ENCODE measurements at places on chromosomes 7 and 10.

GRCh38 chr7:67392596-67393438 lies 396.2 kb downstream of the TYW1 start:
- DNase-seq: peak; percentile 5

- DNase-seq: no peak
These were observed 185.7 kb downstream of the XPNPEP1 start for GRCh38 chr10:109737626-109738025.

GRCh38 chr10:88386821-88387773 lies 196.0 kb downstream of the RNLS start:
- DNase-seq: no peak

DNA sequence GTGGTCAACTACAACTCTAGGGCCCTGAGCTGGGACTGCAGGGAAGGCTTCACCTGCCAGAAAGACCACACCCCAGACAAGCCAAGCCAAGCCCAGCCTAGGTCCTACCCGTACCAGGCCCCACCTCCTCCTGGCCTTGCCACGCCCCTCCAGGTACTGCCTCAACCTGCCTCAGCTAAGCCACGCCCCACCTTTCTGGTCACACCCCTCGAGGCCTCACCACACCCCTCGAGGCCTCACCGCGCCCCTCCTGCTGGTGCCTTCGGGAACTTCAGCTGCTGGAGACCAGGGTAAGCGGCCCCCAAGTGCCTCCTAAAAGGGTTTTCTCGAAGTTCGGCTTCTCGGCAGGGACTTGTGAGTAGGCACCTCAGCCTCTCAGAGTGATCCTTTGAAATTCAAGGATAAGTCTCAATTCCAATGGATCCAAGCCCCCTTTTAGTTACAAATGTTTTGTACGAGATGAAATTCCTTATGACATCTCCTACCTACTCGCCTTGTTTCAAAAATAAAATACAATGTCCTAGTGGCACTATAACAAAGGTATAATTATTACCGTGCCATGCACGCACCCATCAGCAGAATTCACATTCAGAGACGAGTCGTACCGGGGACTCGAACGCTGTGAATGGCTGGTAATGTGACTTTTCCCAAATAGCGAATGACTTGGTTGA lies 171.2 kb downstream of the ARHGAP21 start:
- DNase-seq: no peak

- DNase-seq: no peak
These were observed 566.5 kb downstream of the ATRNL1 start for GRCh38 chr10:115659616-115660015.

GRCh38 chr10:71849461-71849908 lies 1.6 kb downstream of the PSAP start:
- no peak for DNase-seq

DNA sequence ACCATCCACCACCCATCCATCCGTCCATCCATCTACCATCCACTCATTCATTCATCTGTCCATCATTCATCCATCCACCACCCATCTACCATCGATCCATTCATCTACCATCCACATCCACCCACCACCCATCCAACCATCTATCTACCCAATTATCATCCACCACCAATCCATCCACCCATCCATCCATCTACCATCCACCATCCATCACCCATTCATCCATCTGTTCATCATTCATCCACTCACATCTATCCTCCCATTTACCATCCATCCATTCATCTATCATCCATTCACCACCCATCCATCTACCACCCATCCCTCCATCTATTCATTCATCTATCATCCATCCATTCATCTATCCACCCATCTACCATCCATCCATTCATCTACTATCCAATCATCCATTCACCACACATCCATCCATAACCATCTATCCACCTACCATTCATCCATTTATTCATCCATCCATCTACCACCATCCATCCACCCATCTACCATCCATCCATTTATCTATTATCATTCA lies 188.8 kb downstream of the JCAD start:
- DNase-seq: no peak
